ENCODE measurements at places on chromosomes 11 and 22.
A peak's percentile ranks its signal among the peaks of the same experiment; 100 is the strongest.

GRCh38 chr22:32518381-32518780 lies 43.8 kb downstream of the FBXO7 start:
- DNase-seq: no peak

- DNase-seq: no peak
These were observed 27.7 kb downstream of the CSRP3 start for GRCh38 chr11:19173964-19174638.

DNA sequence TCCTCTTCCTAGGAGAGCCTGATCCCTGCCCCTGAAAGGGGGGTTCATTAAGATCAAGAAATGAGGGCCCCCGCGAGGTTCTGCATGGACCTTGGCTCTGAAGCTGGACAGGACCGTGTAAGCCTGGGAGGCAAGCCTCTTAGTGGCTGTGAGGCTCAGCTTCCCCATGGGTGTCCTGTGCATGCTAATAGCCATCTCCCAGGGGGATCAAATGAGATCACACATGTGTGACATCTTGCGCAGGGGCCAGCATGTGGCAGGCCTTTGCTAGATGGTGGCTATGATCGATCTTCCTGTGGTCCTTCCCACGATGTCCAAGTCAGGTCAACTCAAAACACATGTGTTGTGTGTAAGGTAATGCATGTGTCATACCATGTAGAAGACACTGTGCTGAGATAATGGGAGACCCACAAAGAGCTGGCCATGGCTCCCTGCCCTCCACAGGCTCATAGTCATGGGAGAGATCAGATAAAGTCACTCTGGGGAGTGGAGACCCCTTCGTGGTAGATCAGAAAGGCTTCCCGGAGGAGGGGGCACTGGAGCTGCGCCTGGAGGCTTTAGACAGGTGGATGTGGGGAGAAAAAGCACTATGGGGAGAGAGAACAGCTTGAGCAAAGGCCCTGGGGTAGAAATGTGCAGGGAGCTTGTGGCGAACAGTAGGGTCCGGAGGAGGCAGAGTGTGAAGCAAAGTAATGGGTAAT lies 3.7 kb downstream of the RAC2 start:
- no peak for DNase-seq

DNA sequence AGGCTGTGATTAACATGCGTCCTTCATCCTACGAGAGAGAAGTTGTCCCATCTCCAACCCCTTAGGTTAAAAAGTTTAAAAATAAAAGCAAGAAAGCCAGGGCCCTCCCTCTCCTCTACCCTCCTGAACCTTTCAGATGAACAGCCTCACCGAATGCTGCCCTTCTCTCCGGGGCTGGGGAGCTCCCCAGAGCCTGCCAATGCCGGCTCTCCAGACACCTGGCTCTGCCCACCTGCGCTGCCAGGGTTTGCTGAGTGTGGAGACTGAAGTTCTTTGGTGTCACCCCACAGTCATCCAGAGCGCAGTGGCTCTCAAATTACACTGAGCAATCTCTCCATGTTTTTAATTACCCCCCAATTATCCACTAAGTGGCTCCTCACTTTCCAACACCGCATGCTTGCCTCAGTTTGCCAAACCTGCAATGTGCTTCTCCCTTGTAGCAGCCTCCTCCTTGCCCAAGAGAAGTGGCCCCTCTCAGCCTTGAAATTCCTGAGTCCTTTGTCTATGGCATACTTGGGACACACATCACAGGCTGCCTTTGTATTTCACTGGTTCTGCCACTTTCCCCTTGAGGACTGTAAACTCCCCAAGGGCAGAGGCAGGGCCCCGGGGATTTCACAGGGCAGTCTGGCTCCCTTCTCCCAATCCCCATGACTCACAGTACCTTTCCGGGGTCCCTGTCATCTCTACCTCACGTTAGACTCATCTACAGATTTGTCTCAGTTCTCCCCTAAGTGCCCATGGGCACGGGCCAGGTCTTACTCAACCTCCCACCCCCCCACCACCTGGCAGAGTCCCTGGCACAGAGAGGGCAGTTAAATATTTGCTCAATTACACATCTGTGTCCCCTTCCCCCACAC lies 2.0 kb downstream of the MYH9 start:
- DNase-seq: peak; percentile 63

- DNase-seq: no peak
These were observed 39.3 kb downstream of the RIBC2 start for GRCh38 chr22:45452565-45453379.

DNA sequence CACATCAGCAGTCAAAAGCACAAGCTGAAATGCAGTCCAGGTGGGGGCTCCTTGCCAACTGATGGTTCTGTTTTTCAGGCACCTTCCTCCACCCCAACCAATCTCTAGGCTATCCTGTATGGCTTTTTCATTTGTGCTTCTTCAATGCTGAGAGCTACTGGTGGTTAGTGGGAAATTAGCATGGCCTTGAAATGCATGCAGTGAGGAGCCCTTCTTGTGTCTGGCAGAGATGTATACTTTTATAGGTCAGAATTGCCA lies 167.4 kb downstream of the NAV2 start:
- DNase-seq: no peak

Measured in NCI-H510A treated with DMSO at 0.1 percent for 48 hours (cell line).